ENCODE measurements at places on chromosomes 11 and 22.

GRCh38 chr11:78567209-78567608, 7.5 kb downstream of the NARS2 start:
- no peak for DNase-seq

GRCh38 chr22:39960791-39961746, 872 bp downstream of the TMA7B start:
- no peak for DNase-seq

- no peak for DNase-seq
Measured at GRCh38 chr22:39130892-39131855, 21.3 kb downstream of the CBX7 start.

GRCh38 chr11:128776424-128777284, 82.8 kb downstream of the FLI1 start:
- DNase-seq: peak; percentile 25

GRCh38 chr11:88324562-88325345, 12.8 kb downstream of the CTSC start:
- DNase-seq: no peak

DNA sequence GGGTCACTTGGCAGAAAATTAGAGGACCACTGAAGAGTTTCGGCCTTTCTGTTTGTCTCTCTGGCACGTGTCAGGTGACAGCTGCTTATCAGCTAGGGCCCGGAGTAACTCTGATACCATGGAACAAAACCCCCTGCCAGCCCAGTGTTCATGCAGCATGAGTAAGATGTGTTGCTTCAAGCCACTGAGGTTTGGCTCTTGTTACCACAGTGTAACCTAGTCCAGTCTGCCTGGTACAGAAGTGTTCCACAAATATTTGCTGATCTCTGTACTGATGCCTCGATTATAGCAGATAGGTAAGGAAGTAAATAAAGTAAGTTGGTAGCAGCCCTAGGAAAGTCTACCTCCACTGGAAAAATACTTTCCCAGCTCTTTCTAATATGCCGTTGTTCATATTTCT, 20.5 kb upstream of the ETS1 start:
- no peak for DNase-seq

GRCh38 chr11:97742717-97743116, 1278.0 kb upstream of the CNTN5 start:
- no peak for DNase-seq

GRCh38 chr11:102924851-102925380, 30.6 kb downstream of the MMP13 start:
- no peak for DNase-seq

DNA sequence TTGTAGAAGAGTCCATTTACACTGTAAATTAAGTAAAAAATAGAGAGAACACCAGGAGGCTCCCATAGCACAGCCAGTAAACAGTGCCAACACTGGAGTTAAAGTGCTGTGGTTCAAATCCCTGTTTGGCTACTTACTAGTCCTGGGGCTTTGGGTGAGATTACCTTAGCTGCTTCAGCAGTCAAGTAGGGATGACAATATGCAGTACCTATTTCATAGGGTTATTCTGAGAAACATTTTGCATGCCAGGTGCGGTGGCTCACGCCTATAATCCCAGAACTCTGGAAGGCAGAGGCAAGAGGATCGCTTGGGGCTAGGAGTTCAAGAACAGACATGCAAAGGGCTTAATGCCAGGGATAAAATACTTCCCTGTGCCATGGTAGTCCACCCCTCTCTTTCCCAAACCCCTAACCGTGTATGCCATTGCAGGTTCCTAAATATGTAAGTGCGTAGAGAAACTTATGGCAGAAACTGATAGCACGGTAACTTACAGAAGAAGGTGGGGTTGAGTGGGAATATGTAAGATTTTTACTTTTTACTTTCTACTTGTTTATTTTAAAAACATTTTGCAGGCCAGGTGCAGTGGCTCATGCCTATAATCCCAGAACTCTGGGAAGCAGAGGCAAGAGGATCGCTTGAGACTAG, 86.4 kb upstream of the PICALM start:
- peak; percentile 74 for DNase-seq

GRCh38 chr11:60942219-60942618, 9.8 kb downstream of the SLC15A3 start:
- no peak for DNase-seq

Measured in NCI-H526 (cell line).